D721Med (cell line): ENCODE measurements at places on chromosomes 1 and 21.

DNA sequence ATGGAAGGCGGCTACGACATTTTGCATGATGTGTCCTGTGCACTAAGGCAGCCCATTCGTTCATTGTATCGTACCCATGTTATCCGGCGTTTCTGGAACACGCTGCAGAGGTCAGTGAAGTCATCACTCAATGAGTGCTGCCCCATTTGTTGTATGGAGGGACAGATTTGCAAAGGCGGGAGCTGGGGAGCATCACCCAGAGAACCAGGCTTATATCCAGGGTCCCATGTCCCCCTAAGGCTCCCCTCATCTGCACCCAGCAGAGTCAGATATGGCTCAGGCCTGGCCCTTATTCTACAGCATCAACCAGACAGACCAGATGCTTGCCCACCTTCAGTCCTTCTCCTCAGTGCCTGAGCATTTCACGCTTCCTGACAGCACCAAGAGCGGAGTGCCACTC is 31.2 kb downstream of the SZT2 start:
- no peak for DNase-seq

- no peak for DNase-seq
Measured at GRCh38 chr1:208278638-208279037, 34.5 kb upstream of the PLXNA2 start.

DNA sequence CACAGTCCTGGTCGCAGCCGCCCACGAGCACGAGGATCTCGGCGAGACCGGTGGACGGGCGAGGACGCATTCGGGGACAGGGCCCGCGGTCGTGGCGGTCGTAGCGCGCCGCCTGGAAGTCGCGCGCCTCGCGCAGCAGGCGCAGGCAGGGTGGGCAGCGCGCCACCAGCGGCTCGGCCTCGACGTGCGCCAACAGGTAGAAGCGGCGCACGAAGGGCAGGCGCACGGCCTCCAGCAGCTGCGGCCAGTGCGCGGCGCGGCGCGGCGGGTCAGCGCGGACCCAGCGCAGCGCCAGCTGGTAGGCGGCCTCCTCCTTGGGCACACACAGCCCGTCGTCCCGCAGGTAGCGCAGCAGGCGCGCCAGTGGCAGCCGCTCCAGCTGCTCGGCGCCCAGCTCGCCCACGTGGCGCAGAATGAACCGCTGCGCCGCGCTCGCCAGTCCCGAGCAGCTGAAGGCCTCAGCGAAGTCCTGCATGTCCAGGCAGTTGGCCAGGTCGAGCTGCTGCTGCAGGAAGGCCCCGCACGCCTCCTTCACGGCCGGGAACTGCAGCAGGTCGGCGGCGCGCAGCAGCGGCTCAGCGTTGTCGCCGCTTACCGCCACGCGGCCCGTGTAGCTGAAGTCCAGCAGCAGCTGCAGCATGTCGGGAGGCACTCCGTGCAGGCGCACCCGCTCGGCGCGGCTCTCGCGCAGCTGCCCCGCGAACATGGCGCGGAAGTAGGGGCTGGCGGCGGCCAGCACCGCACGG is 573 bp downstream of the KLHL21 start:
- no peak for DNase-seq

GRCh38 chr1:41656825-41657500 is 172.5 kb upstream of the EDN2 start:
- DNase-seq = no peak

- no peak for DNase-seq
Measured at GRCh38 chr1:101282314-101283038, 45.7 kb downstream of the S1PR1 start.

- no peak for DNase-seq
Measured at GRCh38 chr1:180615493-180616290, 16.1 kb upstream of the XPR1 start.

- no peak for DNase-seq
Measured at GRCh38 chr1:2585318-2586092, 1.1 kb upstream of the PRXL2B start.

GRCh38 chr21:42277593-42277992 is 37.6 kb downstream of the TFF3 start:
- no peak for DNase-seq

GRCh38 chr1:69535490-69535889 is 32.2 kb upstream of the LRRC7 start:
- DNase-seq = no peak

DNA sequence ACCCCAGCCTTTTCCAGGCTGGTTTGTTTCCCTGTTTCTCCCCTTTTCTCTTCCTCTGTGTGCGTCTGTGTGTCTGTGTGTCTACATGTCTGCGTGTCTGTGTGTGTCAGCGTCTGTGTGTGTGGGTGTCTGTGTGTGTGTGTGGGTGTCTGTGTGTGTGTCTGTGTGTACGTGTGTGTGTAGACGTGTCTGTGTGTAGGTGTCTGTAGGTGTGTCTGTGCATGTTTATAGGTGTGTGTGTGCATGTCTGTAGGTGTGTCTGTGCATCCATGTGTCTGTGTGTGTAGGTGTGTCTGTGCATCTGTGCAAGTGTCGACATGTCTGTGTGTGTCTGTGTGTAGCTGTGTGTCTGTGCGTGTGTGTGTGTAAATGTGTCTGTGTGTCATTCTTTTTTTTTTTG is 3.3 kb downstream of the TTLL10 start:
- no peak for DNase-seq

DNA sequence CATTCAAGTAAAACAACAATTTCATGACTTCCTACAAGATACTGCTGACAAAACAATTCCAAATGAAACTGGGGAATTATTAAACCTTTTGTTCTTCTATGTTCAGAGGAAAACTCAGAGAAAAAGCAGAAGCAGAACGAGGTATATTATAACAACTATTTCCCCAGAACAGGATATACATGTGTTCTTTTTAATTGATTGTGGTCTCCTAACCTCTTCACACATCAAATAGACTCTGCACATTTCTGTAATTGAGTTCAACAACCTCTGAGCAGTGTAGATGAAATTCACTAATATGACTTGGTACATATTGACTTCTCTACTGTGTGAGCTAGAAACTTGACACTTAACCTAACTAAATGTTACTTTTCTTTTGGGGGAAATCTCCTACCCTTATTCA is 584.2 kb downstream of the NEGR1 start:
- DNase-seq = no peak
